ENCODE measurements at places on chromosomes 13 and 19.

DNA sequence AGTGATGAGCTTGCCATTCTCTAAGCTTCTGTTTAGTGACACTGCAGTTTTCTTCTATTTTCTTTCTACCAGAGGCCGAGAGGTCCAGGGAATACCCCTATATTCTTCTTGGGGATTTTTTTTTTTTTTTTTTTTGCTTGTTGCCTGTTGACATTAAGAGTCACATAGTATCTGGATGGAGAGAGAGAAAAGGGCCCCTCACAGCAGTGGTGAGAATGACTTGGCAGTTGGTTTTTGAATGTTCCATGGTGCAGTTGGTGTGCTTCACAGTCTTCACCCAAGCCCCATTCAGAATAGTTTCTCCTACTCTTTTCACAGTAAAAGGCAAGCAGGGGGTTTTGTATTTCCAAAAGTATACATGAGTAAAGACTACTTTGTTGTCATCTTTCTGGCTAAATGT, 577.9 kb downstream of the LMO7 start:
- DNase-seq: no peak

- DNase-seq: no peak
Observed at GRCh38 chr13:30110301-30111070, 196.9 kb downstream of the KATNAL1 start.

GRCh38 chr13:110981379-110981778, 66.5 kb upstream of the ANKRD10 start:
- DNase-seq: no peak

- no peak for DNase-seq
Observed at GRCh38 chr13:76596216-76596615, 290.0 kb downstream of the KCTD12 start.

DNA sequence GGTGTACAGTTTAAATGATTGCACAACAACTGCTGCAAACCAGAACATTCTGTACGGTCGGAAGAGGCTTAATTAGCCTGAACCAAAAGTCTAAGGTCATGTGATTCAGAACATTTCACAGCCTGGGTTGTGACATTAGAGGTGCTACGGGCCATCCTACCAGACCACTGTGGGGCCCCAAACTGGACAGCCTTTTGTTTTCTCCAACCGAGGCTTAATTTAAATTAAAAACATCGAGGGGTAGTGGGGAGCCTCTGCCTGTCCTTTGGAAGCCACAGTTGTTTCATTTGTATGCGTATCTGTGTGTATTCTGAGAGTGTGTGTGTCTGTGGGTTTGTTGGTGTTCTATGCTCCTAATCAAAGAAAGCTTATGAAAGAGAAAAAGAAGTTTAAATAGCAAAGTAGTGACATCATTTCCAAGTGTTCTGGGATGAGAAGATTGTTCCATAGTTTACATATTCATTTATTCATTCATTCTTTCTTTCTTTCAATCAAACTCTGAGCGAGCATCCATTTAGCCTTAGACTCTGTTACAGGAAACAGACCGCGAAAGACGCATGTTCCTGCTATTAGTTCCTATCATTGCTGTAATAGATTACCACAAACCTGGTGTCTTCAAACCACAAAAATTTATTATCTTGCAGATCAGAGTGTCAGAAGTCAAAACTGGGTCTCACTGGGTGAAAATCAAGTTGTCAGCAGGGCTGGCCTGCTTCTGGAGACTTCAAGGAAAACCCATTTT, 444.8 kb downstream of the FOXO1 start:
- DNase-seq: no peak

- no peak for DNase-seq
Observed at GRCh38 chr19:6126335-6126974, 9.0 kb upstream of the ACSBG2 start.

GRCh38 chr13:106774621-106775020, 206.7 kb upstream of the ARGLU1 start:
- DNase-seq: no peak

DNA sequence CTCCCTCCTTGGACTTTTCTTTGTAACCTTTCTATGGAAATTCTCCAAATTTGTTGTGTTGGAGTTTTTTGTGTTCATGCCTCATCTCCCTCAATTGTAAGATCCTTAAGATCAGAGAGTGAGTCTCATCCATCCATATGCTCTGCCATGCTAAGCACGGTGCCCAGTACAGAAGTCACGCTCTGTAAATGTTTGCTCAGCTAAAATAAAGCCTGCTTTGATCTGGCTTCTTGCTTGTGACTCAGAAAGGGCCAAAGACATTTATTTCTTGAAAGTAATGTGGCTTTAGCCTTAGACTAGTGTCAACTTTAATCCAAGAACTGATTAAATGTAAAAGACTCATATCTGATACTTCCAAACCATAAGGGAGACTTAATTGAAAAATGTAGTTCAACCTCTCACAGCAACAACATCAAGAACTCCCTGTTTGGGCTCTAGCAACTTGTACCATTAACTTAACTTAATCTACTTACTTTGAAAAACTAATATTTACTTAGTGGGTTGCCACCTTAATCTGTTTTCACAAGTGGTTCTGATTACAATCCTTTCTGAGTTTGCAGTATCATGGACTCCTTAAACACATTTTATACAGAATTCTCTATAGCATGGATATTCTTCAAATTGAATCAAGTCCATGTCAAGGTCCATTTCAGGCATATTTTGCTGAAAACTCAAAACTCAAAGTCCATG, 100.2 kb downstream of the KL start:
- DNase-seq: no peak
